ENCODE measurements at places on chromosomes 13 and 19.

GRCh38 chr19:12611361-12611699 lies 610 bp downstream of the ZNF791 start:
- no peak for DNase-seq

DNA sequence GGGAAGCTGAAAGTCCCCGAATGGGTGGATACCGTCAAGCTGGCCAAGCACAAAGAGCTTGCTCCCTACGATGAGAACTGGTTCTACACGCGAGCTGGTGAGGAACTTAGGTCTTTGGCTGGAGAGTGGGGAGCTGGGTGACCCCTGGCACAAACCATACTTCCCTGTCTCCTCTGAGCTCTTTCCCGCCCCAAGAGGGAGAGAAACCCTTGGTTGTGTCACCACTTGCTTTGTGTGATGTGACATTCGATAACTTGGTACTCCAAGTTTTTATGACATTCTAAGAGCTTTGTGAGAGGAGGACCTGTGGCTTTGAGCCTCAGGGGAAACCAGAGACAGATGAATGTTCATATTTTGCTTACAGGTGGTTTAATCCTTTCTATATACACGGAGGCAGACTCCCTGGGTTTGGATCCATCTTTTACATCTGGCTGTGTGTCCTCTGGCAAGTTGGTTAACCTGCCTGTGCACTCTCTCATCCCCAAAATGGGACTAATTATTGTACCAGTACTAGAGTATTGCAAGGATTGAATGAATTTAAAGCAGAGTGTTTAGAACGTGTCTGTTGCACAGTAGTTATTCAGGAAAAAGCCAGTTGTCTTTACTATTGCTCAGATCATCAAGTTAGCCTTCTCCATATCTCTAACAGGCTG lies 1.2 kb downstream of the RPS19 start:
- no peak for DNase-seq

DNA sequence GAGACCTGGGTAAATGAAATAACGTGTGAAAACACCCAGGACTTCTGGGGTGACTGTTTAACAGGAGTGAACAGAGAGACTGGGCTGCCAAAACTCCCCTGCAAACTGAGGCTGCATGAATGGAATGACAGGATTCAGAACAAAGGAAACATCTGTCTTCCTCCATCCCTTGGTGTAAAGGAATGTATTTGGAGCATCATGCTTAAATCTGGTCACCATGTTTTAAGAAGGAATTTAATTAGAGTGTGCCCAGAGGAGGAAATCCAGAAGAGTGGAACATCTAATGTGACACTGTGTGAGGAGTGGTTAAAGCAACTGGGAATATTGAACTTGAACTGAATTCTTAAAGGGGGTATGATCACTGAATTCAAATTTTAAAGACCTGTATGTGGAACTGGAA lies 437.2 kb downstream of the LIG4 start:
- no peak for DNase-seq

DNA sequence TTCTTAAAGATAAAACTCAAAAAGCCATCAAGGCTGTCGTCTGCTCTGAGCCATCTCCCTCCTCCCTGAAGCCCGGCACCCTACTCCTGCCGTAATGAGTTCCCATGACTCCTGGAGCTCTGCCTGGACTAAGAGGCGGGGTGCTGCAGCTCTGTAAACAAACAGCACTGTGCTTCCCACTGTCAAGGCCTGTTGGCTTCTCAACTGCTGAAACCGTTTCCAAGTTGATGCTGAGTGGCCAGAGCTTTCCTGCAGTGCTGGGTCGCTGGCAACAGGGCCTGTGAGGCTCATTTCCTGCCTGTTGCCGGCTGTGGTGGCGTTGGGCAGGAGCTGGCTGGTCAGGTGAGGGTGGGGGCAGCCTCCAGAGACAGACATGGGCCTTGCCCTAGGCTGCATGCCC lies 26.7 kb upstream of the ISYNA1 start:
- no peak for DNase-seq

DNA sequence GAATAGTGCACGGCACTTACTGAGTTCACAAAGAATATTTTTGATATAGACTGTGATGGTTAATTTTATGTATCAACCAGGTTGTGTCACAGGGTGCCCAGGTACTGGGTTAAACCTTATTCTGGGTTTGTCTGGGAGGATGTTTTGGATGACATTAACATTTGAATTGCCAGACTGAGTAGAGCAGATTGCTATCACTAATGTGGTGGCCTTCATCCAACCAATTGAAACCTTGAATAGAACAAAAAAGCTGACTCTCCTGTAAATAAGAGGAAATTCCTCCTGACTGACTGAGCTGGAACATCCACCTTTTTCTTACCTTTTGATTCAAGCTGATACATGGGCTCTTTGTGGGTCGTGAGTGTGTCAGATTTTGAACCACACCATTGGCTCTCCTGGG lies 1424.4 kb upstream of the MIR17HG start:
- no peak for DNase-seq

- no peak for DNase-seq
Observed at GRCh38 chr13:23715092-23715761, 145.0 kb downstream of the TNFRSF19 start.

- no peak for DNase-seq
Observed at GRCh38 chr13:37663724-37664123, 65.2 kb upstream of the POSTN start.

- DNase-seq: no peak
Observed at GRCh38 chr13:50225193-50226155, 210.2 kb downstream of the KCNRG start.

All from T-helper 2 cell (primary cell).